ENCODE measurements at places on chromosomes 12 and 14.

DNA sequence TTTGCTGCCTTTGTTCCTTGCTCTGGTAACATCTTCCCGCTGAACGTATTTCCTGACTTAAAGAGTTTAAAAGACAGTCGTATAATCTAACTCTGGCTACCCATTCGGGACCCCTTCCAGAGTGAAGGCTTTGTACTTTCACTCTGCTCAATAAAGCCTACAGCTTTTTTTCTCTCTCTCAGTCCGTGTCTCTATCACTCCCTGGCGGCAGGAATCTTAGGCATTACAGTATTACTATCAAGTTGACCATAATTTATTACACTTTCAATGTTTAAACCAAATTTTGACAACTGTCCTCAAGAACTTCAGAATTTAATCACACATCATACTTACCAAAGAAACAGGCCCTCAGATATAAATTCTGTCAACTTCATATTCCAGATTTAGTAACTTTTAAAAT, 967.9 kb downstream of the FSCB start:
- DNase-seq = no peak

- DNase-seq = no peak
These were observed 117.1 kb downstream of the SLC25A47 start for GRCh38 chr14:100440207-100440631.

- DNase-seq = no peak
These were observed 180.0 kb upstream of the RGS6 start for GRCh38 chr14:71752111-71752738.

GRCh38 chr14:104665657-104666522, 23.5 kb upstream of the INF2 start:
- peak; percentile 56 for DNase-seq

DNA sequence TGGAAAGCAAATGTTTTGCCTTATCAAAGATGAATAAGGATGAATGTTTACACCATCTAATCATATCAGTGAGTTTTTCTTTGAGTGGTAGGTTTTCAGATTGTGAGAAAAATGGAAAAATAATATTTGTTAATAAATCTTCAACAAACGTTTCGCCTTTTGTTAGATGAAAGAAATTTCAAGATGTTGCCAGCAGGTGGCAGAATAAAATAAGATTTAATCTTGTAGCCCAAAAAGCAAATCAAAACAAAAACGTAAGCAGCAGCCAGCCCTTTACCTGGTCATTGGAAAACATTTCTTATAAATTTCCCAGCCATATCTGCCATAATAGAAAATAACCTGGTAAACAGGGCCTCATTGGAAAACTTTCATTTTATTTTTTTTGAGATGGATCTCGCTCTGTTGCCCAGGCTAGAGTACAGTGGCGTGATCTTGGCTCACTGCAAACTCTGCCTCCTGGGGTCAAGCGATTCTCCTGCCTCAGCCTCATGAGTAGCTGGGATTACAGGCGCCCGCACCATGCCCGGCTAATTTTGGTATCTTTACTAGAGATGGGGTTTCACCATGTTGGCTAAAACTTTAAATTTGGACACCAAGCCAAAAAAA, 15.4 kb upstream of the TMEM120B start:
- DNase-seq = no peak

DNA sequence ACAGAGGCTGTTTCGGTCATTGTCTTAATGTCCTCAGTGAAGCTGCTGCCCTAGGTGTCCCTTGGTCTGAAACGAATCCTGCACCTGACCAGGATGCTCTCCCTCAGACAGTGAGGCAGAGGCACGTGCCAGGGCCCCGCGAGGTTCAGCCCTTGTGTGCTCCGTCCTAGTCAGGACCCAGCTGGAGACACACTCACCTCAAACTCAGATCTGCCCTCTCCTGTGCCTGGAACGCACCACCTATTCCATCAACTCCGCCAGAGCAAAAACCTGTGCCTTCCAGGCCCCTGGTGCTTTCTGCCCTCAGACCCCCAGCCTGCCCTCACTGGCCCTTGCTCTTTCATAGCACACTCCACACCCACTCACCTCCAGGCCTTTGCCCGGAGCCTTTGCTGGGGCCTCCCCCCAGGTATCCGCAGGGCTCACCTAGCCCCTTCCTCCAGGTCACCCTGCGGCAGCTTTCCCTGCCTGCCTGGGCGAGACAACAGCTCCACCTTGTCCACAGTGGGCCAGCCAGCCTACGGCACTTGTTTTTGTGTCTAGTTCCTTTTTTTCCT, 150.6 kb downstream of the BCL11B start:
- no peak for DNase-seq

GRCh38 chr12:20830456-20830855, 20.0 kb downstream of the SLCO1B3 start:
- no peak for DNase-seq

GRCh38 chr14:93281937-93282336, 50.9 kb downstream of the BTBD7 start:
- DNase-seq = no peak

DNA sequence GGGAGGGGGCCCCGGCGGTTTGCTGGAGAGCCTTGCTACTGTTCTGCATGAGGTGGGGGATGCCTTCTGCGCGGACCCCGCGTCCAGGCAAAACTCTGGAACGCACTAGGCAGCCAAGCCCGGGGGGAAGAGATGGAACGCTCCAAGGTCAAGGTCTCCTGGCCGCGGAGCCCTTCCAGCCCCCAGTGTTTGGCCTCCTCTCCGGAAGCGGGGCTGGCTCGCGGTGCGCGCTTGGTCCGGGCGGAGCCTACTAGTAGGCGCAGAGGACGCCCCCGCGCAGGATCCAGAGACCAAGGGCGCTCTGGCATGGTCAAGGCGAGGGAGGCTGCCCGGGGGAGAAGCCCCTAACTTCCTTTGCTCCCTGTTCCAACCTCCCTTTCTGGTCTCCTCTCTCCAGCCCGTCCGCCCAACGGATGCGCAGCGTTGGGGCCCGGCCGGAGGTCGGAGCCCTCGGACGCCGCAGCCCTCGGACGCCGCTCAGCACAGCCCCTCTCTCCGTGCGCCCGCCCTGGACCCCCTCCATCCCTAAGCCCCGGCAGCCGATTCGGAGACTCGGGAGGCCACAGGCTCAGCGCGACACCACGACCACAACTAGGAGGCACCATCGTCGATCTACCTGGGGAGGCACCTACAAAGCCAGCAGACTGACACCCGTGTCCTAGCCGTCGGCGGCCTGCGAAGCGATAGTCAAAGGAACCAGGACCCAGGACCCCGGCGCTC, 669 bp upstream of the KCNK13 start:
- no peak for DNase-seq

- DNase-seq = no peak
These were observed 653.8 kb downstream of the NOVA1 start for GRCh38 chr14:25944020-25944419.

DNA sequence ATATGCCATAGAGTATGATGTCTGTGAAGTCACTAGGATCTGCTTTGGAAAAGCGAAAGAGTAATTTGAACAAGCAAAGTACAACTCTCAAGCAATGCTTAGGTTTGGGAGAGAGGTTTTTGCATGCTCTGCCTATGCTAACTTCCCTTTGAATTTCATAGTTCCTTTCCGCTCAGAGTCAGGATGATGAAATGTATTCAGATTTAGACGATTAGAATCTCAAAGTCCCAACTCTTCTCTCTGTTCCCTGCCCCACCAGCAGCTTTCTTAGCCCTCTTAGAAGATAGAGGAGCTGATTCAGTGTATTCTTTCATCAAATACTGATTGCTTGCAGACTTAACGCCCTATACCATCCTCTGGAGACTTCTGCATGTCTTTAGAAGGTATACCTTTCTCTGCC, 11.5 kb downstream of the RAB5B start:
- no peak for DNase-seq
